ENCODE measurements at places on chromosomes 7 and 10.

DNA sequence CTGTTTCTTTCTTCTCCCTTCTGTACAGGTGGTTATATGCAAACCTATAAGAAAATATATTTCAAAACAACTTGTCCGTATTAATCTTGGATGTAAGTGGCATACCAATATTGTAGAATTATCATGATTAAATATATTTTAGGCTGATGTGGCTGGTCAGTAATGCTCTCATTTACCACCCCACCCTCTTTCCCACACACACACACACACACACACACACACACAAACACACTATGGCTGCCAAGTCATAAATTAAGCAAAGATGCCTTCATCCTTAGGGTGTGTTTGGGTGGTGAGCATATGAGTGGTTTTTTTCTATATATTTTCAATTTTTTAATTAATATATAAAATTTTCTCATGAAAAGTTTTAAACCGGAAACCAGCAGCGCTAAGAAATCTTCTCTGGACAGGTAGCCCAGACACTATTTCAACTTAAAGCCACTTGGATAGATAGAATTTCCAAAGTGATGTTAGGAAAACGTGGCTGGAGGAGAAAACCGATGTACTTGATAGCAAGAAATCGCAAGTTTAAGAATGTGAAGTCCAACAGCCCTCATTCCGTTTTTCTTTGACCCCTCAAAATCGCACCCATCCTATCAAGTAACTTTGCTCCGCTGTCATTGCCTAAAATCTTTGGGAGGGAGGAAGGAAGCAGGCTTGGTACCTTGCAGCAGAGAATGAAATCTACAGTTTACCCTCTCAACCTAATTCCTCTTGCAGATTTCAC is 171.7 kb downstream of the FAM107B start:
- DNase-seq = no peak

DNA sequence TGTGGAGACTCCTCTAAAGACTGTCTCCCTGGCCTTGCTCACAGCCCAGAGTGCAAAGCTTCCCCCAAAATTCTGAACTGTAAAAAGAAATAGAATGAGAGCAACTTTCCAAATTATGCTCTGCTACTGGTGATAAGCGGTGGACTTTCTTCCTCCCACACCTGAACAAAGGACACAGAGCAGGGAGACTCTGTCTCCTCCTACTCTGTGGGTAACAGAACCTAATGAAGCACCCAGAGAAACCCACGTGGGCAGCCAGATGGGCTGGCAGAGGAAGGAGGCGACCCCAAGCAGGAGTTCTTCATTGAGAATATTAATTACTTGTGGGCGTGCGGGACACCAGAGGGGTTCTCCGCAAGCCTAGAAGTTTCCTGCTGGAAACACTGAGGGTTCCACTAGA is 139.5 kb downstream of the KMT2E start:
- DNase-seq = no peak

DNA sequence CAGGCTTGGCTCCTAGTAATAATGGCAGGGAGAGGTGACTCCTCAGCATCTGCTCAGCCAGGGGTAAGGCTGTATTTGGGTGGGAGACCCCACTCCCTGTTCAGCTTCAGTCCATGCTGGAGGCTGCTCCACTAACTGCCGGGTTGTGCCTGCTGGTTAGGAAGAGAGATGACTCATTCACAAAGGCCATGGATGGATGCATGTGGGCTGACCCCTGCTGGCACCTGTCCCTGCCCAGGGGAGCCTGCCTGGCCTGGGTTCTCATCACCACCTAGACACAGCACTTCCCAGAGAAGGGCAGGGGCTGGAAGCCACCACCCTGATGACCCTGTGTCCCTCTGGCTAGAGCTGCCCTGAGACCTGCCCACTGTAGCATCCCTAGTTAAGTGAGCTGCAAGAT is 59.0 kb downstream of the VSTM4 start:
- DNase-seq = no peak

GRCh38 chr10:24008164-24009091 is 200.5 kb upstream of the KIAA1217 start:
- no peak for DNase-seq

DNA sequence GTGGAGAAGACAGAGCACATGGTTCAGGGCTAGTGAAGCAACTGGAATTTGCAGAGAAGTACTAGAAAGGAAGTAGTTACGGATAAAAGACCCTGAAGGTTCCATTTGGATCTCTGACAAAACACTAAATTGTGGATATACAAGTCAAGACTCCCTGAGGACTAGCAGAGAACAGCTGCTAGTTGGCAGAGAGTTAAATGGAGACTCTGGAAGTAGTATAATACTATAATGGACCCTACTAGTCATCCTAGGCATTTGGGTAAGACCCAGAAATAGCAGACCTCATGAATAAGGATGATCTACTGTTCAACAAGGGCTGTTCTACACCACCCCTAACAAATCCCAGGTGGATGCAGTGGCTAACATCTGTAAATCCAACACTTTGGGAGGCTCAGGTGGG is 19.1 kb downstream of the MCMBP start:
- no peak for DNase-seq

- DNase-seq = peak; percentile 82
Observed at GRCh38 chr10:102064868-102065560, at the start of gene HPS6. Gene HPS6 (plus strand): TSS chr10:102065349. CDS start chr10:102065475, 126 bp downstream.

DNA sequence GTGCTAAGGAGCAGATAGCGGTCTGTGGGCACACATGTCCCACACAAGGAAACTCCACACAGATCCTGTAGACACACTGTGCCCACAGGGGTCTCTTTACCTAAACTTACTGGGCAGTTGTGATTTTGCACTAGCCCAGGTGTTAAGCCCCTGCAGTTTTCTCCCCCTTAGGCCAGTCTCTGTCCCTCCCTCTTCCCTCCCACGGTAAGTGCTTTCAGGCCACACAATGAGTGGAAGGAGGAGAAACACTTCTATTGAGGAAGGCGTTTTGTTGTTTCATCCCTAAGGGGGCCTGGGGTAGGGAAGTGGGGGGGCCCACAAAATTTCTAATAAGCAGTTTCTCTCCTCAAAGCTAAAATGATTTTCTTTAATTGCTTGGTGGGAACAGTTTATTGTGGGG is 51.4 kb downstream of the FBXW4 start:
- DNase-seq = no peak

DNA sequence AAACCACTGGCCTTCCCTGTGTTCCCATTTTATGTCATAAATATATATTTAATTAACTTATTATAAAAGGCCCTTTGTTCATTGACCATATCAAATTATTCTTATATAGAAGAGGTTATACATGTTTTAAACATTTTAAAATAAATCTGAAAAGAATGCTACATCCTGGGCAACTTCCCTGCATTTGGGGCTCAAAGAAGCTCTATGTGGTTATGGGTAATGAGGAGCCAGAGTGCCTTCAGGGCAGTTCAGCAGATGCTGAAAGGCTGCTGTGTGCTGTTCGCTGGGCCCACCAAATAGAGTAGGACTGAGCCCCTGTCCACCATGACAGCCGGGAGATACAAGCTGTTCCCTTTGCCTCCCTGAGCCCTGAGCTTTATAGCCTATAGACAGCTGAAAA is 35.9 kb downstream of the HTRA1 start:
- DNase-seq = no peak

GRCh38 chr7:129523924-129524323 is 21.6 kb downstream of the SMKR1 start:
- no peak for DNase-seq

DNA sequence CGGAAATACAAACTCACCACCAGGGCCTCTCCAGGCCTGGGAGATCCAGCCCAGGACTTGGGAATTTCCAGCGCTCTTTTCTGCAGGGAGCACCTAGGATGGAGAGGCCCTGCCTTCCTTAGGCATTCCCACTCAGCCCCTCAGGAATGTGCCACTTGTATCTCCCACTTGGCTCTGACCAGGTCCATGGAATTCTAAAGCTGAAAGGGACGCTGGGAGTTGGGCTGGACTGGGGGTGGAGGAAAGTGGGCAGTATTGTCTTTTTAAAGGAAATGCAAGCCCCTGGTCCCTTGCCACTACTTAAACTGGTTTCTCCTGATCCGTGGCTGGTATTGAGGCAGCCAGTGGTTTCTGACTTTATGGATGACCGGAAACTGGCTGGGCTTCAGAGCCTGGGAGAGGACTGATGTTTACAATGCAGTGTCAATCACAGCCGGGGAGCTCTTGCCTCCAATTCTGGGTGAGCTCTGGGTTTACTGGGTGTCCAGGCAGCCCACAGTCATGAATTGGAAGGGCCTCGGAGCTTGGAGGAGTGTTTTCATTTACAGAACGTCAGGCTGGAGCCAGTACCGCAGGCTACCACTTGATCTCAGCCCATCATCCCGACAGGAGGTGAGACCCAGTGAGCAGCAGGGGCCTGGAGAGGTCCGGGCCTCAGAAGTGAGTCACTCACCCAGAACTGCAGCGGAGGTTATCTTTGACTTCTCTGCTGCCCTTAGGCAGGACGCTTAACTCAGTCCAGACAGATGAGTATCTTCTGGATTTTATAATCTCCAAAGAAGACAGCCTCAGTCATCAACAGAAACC is 27.3 kb downstream of the AGAP3 start:
- no peak for DNase-seq

DNA sequence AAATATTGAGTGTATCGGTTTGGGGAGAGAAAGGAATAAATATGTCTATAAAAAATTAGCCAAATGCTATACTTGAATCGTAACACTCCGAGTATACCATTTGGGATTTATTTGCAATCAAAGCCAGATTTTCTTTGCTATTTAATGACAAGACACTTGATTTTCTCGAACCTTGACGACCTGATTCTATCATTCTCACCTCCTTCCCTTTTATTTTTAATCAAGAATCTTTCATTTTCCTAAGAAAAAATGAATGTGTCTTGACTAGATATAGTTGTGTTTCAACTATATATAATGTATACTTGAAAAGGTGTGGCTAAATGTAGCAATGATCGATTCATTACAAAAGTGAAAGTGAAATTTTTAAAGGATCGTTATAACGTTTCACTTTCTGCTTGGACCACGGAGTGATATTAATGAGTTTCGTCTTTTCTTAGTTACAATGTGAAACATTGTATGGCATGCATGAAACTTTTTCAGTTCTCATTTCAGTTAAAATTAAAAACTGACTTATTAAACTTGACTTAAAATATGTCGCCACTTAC is 562 bp downstream of the NUB1 start:
- no peak for DNase-seq

DNA sequence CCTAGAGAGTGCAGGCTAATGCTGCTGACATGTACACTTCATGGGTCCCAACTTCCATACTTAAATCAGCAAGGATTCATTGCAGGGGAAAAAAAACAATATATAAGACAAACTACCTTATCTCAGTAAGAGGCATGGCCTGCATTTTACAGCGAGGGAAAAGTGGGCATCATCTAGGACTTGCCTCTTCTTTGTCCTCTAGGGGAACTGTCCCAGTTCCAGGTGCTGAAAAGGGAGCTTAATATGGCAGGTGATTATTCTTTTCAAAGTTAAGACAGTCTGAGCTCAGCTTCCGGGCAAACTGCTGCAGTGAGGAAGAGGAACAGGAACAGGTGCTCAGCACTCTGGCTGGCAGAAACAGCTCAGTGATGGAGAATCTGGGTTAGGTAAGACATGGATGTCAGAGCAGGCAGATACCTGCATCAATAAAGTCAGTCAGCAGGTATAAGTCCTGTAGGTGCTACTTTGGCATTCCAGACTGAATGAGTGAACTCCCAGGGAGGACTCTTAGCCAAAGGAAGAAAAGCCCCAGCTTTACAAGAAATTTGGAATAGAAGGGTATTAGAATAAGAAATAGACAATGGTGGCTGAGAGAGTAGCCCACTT is 147.2 kb downstream of the TMEM178B start:
- DNase-seq = no peak

DNA sequence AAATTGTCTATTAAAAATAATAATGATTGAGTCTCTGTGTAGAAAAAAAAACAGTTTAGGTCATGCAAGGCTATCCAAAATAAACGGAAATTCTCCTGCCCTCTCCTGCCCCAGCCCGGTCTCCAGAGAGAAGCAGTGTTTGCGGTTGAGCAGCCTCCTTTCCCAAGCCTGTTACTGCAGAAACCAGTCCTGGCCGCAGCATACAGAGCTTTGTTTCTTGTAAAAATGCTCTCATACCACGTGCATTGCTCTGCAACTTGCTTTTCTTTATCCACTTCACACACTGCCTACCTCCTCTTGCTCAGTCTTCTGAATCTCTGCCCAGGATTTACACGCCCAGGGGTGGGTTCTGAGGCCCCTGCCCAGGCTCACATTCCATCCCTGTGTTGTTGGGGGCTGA is 34.4 kb upstream of the CUL1 start:
- DNase-seq = no peak

GRCh38 chr7:107977048-107977447 is 25.9 kb downstream of the LAMB1 start:
- DNase-seq = no peak

DNA sequence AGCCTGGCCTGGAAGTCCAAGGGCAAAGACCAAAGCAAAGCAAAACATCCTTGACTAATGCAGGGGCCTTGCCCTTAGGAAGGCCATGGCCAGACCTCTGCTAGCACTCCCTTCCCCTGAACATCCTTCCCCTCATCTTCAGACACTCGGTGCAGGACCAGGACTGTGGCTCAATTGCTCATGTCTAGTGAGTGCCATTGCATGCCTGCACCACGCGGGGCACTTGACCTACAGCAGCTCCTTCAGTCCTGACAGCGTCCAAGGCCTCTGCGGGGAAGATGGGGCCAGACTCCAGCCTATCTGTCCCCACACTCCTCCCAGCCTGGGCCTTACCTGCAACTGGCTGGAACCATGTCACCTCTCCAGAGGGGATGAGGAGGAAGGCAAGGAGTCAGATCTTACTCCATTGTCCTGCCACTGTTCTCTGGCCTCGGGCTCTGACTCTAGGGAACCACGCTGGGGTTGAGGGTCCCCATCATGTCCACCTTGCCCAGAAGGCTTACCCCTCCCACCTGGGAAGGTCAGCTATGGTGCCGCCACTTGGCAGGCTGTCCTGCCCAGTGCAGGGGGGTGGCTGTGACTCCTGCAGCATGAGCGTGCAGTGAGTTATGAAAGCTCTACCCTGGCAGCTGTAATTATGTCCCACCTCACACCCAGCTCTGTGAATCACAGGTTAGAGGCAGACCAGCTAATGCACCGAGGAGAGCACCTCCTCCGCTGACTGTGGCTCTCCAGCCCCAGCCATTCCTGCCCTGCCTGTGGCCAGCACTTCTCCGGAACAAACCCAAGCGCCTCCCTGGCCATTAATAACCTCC is 16.1 kb downstream of the DRGX start:
- DNase-seq = no peak

GRCh38 chr7:128084896-128085608 is 53.8 kb upstream of the LRRC4 start:
- DNase-seq = no peak

DNA sequence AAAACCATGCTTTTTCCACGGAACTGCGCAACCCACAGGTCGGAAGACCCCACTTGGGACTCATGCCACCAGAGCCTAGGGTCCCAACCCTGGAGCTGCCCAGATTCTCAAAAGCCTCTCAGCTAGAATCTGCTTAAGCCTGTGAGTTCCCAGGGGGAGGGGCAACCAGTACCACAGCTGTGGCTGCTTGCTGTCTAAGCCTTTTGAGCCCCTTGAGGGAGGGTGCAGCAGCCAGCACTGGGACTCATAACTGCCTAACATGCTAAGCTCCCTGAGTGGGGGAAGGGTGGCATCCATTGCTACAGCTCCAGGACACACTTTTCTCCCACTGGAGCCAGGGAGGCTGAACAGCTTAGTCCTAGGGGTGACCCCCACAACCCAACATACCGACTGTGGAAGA is 485.6 kb upstream of the GRM3 start:
- no peak for DNase-seq

- DNase-seq = no peak
Observed at GRCh38 chr7:57868771-57869483, 418.9 kb downstream of the ZNF716 start.

- DNase-seq = no peak
Observed at GRCh38 chr10:78414380-78414779, 380.7 kb downstream of the RPS24 start.

- no peak for DNase-seq
Observed at GRCh38 chr10:61882621-61883370, 18.7 kb upstream of the ARID5B start.
